CD8-positive, alpha-beta memory T cell (primary cell): ENCODE measurements at places on chromosomes 6 and 20. TPM values are rescaled to one million over a fixed set of nuclear protein-coding genes. Genes with fewer than 3 reads are reported as not detected.

- peak; percentile 41 for DNase-seq
These were observed 11.5 kb downstream of the ITPR3 start for GRCh38 chr6:33632558-33633039.

DNA sequence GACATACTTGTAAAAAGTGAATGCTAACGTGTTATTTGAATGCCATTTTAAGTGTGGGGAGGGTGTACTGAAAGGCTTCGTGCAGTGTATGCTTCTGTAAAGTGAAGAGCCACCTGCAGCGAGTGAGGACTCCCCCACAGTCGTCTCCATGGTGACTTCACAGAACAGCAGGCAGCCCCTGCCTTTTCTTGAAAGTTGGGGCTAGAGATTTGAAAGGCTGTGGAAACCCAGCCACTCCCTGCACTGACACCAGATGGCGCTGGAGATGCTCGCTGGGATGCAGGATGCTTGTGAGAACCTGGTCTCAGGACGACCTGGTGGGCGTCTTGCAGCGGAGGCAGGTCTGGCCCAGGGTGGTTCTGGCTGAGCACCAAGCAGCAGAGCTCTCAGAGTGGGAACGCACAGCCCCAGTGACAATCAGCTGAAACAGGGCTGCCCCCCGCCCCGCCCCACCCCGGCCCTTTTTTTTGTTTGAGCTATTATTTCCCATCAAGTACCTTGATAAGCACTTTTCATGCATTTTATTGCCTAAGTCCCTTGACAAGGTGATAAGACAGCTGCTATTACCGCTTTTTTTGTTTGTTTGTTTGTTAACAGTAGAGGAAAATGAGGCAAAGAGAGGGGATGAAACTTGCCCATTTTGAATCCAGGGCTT lies 150.3 kb downstream of the SYCP2 start:
- DNase-seq, result no peak

Gene LY6G6D
- not detected for total RNA-seq

DNA sequence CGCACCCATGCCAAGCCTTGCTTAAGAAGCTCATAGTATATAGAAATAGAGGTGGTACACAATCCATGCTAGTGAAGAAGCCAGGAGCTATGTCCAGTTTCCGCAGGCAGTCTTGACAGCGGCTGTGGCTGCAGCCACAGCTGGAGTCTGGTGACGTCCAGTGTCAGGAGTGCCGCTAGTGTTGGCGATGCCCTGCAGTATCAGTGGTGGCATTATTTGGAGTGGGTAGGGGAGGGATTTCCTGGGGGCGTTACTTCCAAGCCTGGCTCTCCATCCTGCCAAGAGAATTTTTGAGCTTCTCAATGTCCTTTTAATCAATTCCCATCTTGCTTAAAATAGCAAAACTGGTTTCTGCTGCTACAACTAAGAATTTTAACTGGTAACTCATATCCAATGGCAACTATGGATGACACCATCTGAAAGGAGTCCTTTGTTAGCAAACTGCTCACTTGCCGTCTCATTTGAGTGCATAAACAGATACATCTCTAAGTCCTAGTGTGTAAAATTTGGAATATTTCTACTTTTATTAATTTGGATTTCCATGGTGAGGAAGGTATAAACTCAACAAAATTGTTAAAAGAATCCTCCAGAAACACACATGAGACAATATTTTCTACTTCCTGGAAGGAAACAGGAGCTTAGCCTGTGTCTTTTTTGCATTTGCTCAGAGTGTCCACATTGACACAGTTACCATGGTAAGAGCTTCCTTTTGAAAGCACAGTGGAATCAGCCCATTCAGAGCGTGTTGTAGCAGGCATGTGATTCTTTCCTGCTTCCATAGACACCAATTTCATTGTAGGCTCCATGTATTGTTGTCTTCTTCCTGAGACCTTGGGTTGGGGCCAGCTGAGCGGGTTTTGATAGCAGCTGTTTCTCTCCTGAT lies 44.6 kb upstream of the PXDC1 start:
- DNase-seq, result no peak

DNA sequence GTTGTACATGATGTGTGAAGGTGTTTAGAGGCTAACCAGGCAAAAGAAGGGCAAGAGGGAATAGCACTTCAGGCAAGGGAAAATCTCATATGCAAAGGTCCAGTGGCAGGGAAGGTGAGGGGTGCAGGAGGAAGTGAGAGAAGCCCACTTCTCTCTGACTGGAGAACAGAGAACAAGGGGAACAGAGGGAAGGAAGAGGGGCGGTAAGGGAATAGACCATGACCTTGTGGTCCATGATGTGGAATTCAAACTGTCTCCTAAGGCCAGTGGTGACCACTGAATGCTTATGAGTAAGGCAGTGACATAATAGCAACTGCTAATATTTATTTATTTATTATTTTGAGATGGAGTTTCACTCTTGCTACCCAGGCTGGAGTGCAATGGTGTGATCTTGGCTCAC lies 20.6 kb upstream of the SLC9A8 start:
- no peak for DNase-seq

GRCh38 chr6:56279331-56280080 lies 32.1 kb upstream of the COL21A1 start:
- DNase-seq, result no peak

DNA sequence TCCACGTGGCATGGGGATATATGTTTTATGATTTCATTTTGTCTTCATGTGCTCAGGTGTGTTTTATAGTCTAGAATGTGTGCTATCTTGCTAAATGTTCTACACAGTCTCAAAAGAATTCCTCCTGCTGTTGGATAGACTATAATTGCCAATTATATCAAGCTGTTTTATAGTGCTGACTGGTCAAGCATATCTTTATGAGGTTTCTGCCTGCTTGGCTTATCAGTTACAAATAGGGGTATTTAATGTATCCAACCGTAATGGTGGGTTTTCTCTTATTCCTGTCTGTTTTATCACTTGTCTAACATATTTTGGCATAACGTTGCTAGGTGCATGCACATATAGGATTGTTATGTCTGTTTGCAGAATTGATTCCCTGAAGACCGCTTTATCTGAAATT lies 201.3 kb downstream of the EYS start:
- no peak for DNase-seq

GRCh38 chr20:40746251-40746650 lies 57.2 kb upstream of the MAFB start:
- DNase-seq, result no peak

Gene IPCEF1
- total RNA-seq, result 19.2 TPM

DNA sequence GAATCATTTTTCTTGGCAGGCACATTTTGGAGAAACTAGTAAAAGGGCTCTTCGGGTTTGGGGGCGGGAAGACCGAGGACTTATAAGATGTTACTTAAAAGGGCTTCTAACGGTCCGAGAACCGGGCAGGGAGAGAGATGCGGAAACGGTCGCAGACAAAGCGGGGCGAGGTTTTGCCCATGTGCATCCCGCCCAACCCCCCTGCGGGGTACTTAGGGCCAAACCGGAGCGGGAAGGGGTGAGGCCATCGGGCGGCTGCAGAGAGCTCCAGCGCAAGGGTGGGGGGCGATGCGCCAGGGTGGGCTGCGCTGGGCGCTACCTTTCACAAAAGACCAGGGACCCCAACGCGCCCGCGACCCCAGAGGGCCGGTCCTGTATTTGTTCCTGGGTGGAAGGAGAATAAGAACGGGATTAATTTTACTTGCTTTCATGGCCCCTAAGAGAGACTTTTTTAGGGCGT lies 616 bp downstream of the TUBB start:
- peak; percentile 47 for DNase-seq

Gene LINC00237
- total RNA-seq, result not detected
